AG09319 (cell line): ENCODE measurements at places on chromosomes 6 and 20.

DNA sequence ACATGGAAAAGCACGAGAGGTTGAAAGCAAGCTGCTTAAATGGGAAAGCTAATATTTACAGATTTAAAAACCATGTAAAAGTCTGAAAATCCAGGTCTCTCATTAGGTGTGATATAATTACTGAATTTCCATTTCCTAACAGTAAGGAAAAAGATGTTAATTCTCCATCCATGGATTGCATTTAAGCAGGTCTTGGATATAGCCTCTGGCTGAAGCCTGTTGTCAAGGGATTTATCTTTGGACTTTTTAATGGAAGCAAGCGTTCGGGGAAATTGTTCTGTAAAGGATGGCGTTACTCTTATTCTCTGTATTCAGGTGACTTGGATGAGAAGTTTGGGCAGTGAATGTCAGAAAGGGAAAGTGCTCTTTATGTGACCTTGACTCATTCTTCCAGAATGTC is 233.8 kb downstream of the SLC24A3 start:
- DNase-seq, result no peak

DNA sequence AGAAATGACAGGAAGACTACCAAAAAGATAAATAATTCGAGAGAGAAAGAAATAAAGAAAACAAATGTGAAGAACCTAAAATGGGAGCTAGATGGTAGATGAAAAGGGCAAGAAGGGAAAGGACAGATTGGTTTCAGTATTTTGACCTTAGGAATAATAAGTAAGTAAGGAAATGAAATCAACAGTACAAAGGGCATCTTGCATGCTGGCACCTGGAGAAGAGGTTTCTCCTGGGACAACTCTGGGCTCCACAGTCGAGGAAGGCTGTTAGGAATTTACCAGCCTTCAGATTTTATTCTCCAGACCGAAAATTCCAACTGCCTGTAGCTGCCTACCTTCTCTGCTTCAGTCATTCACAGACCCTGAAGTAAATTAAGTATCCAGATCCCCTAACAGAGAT is 80.5 kb downstream of the SMLR1 start:
- no peak for DNase-seq

DNA sequence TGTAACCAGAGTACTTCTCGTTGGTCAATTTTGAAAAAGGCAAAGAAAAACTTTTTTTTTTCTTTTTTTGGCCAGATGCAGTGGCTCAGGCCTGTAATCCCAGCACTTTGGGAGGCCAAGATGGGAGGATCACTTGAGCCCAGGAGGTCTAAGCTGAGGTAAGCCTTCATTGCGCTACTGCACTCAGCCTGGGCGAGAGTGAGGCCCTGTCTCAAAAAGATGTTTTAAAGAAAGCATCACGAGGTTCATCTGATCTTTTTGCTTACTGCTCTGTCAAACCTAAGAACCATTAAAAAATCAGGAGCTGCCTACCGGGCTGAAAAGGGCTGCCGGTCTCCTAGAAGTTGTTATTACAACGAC is 607 bp downstream of the LYRM2 start:
- no peak for DNase-seq

- DNase-seq, result no peak
Measured at GRCh38 chr6:105482227-105482844, 79.5 kb upstream of the PREP start.

DNA sequence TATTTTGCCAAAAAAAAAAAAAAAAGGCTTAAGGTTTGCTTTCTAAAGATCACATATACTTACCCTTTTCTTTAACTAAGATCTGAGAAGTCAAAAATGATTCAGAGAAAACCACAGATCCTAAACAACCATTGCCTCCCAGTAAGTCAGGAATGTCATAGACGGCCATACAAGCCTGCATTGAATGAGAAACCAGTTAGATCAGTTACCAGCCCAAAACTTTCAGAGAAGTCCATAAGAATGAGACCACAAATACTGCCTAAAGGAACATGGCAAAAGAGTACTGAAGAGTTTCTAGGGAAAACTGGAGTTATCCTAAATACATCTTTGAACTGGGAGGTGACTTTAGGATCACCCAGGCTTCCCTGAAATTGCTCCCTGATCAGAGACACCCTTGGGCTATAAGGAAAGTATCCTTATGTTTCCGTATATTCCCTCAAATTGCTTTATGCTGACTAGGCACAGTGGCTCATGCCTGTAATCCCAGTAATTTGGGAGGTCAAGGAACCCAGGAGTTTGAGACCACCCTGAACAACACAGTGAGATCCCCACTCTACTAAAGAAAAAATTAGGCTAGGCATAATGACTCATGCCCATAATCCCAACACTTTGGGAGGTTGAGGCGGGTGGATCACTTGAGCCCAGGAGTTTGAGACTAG is 79.4 kb upstream of the SLC4A11 start:
- DNase-seq, result no peak

DNA sequence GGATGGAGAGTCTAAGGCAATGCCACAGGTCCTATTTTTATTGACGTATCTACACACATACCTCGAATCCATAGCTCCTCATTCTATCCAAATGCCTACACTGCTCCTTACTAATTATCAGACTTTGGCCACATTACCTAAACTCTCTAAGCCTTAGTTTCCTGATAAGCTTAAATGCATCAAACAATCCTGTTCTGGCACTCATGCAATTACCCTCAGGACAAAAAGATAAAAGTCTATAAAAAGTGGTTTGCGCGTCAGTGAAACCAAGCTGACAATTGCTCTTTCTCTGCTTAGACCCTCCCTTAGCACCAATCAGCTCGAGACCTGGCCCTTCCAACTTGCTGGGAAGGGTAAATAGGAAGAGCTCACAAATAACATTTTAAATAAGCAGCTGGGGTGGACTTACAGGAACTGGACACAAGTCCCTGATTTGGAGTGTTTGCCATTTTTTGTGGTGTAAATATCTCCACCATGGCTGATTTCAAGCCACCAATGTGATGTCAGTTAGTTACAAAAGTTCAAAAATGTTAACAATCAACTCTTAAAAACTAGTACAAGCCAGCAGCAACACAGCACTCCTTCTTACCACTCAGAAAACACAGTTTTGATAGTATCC is 7.2 kb upstream of the PLEKHG1 start:
- no peak for DNase-seq

GRCh38 chr6:143482593-143482992 is 28.9 kb downstream of the FUCA2 start:
- no peak for DNase-seq

GRCh38 chr20:37933786-37934633 is 31.1 kb downstream of the VSTM2L start:
- no peak for DNase-seq

DNA sequence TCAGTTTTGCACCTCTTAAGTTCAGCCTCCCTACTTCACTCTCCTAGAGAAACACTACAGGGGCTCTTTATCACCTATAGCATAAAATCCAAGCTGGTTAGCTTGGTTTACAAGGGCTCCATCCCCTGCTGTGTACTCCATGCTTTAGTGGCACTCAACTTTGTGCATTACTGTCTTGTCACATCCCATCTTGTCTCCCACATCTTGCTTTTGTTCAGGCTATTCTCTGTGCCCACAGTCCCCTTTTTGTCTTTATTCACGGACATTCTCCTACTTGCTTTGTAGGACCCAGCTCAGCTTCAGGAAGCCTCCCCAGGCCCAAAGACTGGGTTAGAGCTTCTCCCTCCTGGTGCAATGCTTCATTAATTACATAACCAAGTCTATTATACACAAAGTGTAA is 107.9 kb upstream of the SPACA1 start:
- DNase-seq, result no peak

DNA sequence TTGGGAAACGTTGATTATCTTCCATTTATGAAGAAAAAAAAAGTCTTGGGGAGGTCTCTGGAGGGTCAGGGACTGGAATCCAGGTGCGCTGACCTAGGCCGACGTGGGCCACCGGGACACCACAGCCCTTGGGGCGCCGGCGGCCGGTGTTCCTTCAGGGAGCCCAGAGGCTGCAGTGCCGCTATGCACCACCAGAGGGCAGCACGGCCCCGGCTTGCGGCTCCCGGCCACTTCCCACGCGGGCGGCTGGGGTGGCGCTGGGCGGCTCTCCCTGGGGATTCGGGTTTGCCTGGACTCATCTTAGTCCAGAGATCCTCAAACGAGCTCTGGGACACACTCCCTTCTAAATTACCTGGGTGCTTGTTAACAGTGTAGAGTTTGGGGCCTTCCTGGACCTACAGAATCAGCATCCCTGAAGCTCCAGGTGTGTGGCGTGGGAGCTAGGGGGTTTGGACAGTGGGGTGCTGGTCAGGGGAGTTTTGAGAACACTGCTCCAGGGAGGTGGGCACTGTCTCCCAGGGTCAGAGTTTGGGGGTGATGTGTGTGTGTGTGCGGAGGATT is 23.0 kb upstream of the GTSF1L start:
- DNase-seq, result no peak

GRCh38 chr20:21510414-21511384 is 3.2 kb downstream of the NKX2-2 start:
- DNase-seq, result no peak

DNA sequence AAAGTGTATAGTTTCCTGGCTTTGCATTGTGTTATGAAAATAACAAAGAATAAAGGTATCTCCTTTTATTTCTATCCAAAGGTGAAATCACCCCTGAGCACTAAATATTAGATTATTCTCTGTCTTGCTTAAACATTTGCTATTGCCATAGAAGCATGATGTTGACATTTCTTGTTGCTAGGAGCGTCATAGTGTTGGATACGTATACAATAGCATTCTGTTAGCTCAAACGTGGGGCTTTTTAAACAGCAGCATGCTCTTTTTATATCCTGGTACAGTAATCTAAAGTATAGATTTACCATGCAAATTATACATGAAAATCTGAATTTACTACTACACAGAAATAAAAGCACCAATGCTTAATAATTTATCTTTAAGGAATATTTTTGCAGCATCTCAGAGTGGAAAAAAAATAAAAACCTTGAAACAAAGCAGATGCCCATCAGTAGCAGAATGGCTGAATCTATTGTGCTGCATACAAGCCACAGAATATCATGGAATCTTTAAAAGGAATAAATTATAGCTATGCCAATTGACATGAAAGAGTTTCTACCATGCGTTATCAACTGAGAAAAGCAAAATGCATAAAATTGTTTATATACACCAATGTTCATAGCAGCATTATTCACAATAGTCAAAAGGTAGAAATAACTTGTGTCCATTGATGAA is 9.6 kb upstream of the HSF2 start:
- DNase-seq, result no peak

GRCh38 chr6:110342759-110343158 is 15.4 kb downstream of the METTL24 start:
- DNase-seq, result no peak

GRCh38 chr6:28981431-28981832 is 23.7 kb downstream of the ZNF311 start:
- no peak for DNase-seq

GRCh38 chr20:44736170-44737021 is 9.3 kb upstream of the KCNK15 start:
- peak; percentile 39 for DNase-seq

DNA sequence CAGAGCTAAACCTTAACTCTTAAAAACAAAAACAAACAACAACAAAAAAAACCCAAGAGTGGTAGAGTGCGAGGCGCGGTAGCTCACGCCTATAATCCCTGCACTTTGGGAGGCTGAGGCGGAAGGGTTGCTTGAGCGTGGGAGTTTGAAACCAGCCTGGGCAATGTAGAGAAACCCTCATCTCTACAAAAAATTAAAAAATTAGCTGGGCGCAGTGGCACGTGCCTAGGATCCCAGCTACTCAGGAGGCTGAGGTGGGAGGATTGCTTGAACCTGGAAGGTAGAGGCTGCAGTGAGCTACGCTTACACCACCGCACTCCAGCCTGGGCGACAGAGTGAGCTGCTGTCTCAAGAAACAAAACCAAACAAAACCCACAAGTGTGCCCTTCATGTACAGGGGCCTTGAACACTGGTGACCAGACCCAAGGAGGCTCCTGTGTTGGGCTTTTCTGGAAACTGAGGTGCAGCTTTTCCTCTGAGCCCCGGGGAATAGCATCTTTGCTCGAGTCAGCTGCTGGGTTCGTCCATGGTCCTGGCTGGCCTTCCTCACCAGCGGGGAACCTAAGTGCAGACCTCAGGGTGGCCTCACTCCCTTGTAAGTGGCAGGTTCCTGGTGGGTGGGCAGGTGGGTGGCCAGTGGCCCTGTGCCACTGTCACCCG is 39.9 kb downstream of the PYGB start:
- DNase-seq, result no peak

DNA sequence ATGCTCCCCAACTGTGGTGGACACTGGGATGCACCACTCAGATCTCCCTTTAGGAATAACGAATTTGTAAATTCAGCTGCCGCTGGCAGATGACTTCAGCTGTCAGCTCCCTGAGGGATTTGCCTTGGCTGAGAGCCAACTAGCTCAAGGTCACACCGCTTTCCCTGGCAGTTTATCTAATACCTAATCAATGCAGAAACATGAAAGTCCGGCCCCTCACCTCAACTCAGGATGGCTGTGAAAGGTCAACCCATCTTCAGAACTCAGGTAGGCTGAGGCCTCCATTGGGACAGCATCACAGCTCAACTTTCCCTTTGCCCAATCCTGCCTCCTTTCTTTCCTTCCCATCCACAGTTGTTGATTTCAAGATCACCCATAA is 22.8 kb upstream of the SCGN start:
- DNase-seq, result no peak

DNA sequence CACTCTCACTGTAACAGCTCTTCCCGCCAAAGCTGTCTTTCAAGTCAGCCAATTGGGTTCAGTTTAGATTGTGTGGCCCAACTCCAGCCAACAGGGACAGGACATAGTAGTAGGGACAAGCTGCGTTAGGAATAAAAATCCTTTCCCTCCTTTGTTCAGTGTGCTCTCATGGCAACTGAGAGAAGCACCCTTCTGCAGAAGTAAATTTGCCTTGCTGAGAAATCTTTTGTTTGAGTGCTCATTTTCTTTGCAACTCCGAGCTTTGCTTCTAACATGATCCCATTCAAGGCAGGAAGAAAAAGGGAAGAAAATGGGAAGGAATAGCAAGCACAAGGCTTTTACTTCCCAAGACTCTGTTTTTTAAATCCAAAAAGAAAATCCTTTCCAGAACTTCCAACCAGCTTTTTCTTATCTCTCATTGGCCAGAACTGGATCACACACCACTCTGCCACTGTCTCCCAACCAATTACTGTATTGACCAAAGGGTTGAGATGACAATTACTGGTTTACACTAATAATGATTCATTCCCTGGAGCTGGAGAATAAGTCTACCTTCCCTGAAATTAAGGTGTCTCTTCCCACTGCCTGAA is 52.7 kb downstream of the STX11 start:
- DNase-seq, result no peak
